ENCODE measurements at places on chromosomes 12 and 14. TPM values are rescaled to one million over a fixed set of nuclear protein-coding genes. Genes with fewer than 3 reads are reported as not detected.

GRCh38 chr14:54567224-54567638, 303 bp downstream of the SAMD4A start:
- DNase-seq = peak; percentile 39

GRCh38 chr12:7872566-7873319, at the start of gene SLC2A14:
TSS of gene SLC2A14 (minus strand) at chr12:7872915. CDS start at chr12:7869880, 3,035 bp downstream.
- no peak for DNase-seq

GRCh38 chr14:79090641-79091180, 920.5 kb downstream of the NRXN3 start:
- DNase-seq = no peak

DNA sequence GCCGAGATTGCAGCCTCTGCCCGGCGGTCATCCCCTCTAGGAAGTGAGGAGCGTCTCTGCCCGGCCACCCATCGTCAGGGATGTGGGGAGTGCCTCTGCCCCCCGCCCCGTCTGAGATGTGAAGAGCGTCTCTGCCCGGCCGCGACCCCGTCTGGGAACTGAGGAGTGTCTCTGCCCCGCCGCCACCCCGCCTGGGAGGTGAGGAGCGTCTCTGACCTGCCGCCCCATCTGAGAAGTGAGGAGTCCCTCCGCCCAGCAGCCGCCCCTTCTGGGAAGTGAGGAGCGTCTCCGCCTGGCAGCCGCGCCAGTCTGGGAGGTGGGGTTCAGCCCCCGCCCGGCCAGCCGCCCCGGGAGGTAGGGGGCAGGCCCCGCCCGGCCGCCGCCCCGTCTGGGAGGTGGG, 544.0 kb downstream of the CCER1 start:
- no peak for DNase-seq

- DNase-seq = no peak
Measured at GRCh38 chr12:70626180-70626579, 11.0 kb downstream of the PTPRB start.

- DNase-seq = no peak
Measured at GRCh38 chr12:108386709-108387360, 47.7 kb upstream of the CMKLR1 start.

GRCh38 chr12:82650627-82651337, 35.9 kb upstream of the TMTC2 start:
- peak; percentile 91 for DNase-seq

DNA sequence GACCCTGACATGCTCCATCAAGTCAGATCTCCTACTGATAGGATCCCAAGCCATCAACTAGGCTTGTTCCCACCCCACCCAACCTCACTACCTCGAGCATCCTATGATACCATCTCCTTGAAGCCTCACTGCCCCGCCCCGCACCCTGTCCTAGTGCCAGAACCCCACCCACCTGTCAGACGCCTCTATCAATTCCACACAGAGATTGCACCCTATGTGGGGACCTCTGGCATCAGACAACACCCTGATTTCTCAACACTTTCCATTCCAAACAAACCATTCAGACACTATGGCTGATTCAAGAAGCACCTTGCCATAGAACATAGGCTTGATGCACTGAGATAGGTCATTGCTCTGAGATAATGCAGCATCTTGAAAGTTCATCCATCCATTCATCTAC, 3.1 kb upstream of the GLTP start:
- no peak for DNase-seq

DNA sequence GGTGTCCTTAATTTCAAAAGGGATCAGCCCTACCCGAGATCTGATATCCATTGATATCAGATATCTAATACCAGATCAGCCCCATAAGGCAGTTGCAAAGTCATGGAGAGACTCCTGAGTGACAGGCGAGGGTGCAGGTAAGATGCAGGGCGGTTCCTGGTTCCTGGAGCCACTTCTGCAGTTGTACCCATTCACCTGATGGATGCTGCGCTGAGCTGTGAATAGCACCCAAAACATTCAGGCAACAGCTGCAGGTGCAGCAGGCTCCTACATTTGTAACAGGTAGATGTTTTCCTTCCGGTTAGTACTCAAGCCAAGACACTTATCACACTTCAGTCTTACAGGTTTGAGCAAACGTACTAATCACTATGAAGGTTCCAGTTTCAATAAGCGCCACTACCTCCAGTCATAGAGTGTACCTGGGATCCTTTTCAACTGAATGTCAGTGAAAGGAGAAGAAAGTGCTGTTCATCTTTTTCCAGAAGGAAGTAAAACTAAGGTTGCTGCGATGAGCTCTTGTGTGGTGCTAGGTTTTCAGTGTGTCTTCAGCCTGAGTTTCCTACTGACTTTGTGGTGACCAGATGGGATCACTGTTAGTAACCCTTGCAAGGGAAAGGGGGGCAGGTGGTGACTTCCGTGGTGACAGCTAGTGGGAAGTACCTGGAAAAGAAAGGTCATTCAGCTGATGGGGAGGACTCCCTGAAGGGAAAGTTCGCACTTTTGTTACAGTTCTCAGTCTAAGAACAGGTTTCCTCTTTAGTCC, 1.9 kb downstream of the ATP6V0A2 start:
- no peak for DNase-seq

- no peak for DNase-seq
Measured at GRCh38 chr12:132239392-132239791, 90.0 kb downstream of the GALNT9 start.

DNA sequence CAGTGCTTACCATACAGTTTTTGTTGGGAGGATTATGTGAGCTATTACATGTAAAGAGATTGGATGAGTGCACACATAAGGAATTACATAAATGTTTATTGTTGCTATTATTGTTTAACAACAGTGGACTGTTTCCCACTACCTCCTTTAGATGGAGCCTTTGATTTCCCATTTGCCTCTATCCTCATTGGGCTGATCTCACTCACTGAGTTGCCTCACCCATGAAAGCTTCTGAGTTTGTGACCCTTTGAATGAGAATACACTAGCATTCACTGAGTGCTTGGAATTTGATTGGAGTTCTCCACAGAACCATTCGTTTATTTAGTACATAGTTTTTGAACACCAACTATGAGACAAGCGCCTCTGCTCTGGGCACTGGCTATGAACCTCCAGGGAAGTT, 121.0 kb downstream of the HELB start:
- DNase-seq = no peak

DNA sequence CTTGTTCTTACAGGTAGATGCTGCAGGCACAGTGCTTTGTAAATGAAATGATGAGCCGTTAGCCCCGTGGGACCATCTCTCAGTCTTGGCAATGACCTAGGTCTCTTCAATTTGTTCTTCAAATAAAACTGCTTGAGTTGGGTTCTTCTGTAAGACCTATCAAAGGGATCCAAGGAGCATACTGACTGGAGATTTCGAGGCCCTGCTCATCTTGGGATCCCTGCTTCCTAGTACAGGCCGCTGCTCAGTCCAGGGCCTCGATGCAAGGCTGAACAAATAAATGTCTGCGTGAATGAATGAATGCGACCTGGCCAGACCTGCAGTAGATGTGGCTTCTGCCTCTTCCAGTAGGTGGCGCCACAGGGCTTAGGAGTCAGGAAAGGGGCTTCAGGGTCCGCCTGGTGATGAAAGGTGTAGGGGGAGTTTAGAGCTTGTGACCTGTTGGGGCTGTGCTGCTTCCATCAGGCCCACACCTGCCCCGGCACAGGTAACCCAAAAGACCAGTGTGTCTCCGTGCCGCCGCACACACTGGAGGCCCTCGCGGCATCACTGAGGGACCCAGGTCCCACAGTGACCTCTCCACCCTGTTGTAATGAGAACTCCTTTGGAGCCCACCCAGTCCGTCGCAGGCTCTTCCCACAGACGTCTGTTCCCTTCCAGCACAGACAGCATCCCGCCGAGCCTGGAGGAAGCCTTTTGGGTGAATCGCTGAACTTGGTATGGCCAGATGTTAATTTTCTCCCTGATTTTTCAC, 4.4 kb downstream of the CACNA1C start:
- DNase-seq = peak; percentile 56

GRCh38 chr12:109720152-109720856, 6.7 kb downstream of the FAM222A start:
- no peak for DNase-seq

DNA sequence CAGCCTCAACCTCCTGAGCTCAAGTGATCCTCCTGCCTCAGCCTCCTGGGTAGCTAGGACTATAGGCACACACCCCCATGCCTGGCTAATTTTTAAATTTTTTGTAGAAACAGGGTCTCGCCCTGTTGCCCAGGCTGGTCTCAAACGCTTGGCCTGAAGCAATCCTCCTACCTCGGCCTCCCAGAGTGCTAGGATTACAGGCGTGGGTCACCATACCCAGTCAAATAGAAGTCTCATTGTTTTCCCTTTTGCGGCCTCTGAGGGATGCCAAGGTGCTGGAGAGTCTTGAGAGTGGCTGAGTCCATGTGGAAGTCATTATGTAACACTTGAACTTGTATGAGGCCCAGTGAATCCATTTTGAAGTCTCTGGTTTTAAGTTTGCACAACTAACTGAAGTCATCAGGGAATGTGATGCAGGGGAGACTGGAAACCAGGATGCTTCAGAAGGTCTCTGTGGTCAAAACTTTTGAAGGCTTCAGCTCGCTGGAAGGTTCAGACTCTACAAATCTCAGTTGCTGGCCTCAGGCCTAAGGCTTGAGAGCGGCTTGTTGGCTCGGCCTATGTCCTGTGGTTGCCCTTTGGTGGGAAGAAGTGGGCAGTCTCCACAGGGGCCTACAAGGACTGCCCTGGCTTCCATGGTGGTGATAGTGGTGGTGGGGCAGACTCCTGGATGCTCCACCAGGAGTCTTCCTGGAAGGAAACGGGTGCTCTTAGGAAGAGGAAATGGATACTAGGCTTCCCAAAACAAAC, 29.2 kb downstream of the GALNT16 start:
- no peak for DNase-seq

GRCh38 chr12:14995583-14996425, 23.0 kb downstream of the PDE6H start:
- DNase-seq = no peak

DNA sequence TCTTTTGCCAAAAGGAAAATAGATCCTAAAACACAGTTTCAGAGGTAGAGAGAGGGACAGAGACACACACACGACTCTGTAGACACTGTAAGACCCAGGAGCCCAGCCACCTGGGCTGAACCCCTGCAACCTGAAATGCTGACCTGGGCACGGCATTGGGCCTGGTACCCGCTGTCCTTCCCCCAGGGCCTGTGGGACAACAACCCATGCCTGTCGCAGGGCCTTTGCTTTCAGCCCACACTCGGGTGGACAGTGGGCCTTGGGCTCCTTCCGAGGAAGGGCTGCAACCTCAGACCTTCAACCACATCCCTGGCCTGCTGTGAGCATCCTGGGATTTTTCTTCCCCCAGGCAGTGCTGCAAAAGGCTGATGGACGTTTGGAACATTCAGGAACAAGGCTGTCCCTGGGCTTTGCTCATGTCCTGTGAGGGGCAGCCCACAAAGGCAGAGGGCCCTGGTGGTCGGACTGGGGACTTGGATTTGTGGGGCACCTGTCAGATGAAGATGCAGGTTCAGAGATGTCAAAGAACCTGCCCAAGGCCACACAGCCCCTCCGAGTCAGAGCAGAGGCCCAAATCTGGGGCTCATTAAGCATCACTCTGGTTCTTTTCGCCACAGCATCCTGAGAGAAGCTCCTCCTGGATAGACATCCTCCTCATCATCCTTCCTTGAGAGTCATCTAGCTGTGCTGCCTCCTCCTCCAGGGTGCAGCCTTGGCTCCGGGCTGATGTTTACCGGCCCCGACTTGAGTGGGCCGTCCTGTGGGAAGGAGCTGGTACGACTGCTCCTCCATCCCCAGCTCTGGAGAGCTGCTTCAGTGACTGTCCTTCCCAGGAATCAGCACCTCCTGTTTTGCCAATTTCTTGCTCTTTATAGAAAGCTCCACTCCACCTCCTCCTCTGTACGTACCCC, 32.7 kb downstream of the CCDC92 start:
- DNase-seq = no peak

- no peak for DNase-seq
Measured at GRCh38 chr12:93302331-93303229, 75.1 kb upstream of the NUDT4 start.

DNA sequence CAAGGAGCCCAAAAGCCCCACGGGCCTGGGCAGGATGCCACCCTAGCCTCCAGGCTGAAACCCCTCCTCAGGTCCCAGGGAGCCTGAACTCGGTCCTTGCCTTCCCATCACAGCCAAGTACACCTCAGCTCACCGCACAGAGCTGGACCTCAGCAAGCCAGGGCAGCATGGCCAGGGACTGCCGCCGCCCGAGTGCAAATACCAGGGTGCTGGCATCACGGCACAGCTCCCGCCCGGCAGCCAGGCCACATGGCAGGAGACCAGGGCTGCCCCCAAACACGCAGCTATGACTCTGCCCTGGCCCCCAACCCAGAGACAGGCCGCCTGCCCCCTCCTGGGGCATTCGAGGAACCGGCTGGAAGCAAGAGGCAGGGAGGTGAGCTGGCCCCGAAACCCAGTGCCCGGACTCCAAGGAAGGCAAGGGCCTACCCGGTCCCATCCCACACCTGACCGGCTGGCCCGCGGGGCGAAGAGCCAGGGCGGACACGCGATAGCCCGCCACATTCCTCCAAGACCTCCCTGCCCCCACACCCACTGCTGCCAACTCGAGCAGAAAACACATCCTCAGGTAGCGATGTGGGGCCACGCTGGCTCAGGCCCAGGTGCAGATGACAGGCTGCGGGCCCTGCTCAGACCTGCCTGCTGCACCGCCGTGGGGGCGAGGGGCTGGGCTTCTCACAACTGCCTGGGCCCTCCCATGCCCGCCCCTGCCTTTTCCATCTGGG, 2.7 kb downstream of the JAG2 start:
- DNase-seq = no peak

- DNase-seq = no peak
Measured at GRCh38 chr12:124346425-124347168, 51.7 kb downstream of the RFLNA start.

GRCh38 chr12:31582155-31582554, 8.8 kb downstream of the DENND5B start:
- DNase-seq = no peak

DNA sequence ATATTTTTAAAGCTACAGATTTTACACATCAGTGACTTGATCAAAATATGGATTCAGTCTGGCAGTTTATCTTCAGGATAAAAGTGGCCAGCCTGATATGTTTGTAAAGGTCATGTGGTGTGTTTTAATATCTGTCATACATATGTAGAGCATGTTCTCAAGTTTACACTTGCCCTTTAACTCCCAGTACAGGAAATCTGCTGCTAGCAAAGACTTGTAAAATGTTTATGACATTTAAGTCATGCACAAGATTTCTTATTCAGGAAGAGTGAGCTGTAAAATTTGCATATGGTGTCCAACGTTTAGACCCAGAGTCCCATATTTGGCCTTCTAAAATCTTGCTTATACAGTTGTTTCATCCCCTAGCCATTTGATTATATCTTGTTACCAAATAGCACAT, 197.5 kb upstream of the FLRT2 start:
- no peak for DNase-seq

GRCh38 chr14:104864267-104865080, 594 bp upstream of the CEP170B start:
- DNase-seq = peak; percentile 85

- peak; percentile 71 for DNase-seq
Measured at GRCh38 chr14:100692859-100693558, 33.7 kb upstream of the DLK1 start.

MYO1H gene
- not detected for total RNA-seq

PEBP1 gene
- 99.8 TPM for total RNA-seq

CLEC2A gene
- not detected for total RNA-seq

SIX6 gene
- not detected for total RNA-seq

DPY19L2 gene
- total RNA-seq = 9.2 TPM

IL26 gene
- not detected for total RNA-seq

SDSL gene
- total RNA-seq = 25.5 TPM

DHRS1 gene
- 19.7 TPM for total RNA-seq
